ENCODE measurements at places on chromosomes 6 and 20.

DNA sequence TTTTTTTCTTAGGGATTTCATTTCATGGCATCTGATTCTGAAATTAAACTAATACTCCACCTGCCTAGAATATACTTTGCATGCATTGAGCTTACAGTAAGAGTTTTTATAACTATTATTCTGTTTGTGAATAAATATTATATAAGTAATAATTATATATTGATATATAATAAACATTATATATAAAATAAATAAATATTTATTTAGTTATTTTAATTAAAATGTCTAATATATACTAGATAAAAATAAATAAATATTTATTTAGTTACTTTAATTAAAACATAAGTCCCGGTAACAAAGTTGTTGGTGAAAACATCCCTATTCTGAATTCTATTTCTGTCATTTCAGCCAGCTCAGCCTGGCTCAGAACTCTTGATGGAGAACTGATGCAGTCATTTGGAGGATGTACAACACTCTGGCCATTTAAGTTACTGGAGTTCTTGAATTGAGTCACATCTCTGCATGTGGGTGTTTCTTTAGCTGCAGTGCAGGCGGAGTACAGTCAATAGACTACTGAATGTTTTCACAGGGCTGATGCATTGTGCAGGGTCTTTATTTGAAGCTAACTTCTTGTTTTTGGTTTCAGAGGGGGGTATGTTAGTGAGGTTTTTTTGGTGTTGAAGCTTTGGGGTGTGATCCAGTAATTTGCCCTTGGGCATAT, 508.9 kb upstream of the ADGRB3 start:
- H3K27me3 ChIP-seq = no peaks in the 10 kb centered on the region
- no peak for DNase-seq
- no peak overlapping the region for H3K27ac ChIP-seq
- no peak overlapping the region for H3K4me3 ChIP-seq
- no peaks in the 10 kb centered on the region for H3K4me1 ChIP-seq
- no peaks in the 10 kb centered on the region for H3K36me3 ChIP-seq

DNA sequence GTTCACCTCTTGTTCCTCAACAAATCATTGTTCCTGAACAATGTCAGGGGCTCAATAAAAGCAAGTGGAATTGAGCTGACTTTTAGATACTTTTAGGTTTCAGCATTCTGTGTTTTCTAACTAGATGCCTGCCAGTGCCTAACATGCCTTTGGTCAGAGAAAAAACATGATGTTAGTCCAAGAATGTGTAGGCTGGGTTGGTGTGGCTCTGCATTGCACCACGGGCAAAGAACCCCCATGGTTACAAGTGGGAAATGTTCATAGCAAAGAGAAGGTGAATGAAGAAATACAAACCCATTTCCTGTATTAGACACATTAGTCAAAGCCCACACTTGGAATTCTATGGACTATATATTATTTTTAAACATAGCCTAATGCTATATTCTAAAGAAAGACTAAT, 193.3 kb downstream of the TMEM200A start:
- no peaks in the 10 kb centered on the region for H3K36me3 ChIP-seq
- peaks cover 22% of the 10 kb centered on the region for H3K4me1 ChIP-seq
- no peak overlapping the region for H3K27ac ChIP-seq
- H3K27me3 ChIP-seq = no peaks in the 10 kb centered on the region
- no peak for DNase-seq

DNA sequence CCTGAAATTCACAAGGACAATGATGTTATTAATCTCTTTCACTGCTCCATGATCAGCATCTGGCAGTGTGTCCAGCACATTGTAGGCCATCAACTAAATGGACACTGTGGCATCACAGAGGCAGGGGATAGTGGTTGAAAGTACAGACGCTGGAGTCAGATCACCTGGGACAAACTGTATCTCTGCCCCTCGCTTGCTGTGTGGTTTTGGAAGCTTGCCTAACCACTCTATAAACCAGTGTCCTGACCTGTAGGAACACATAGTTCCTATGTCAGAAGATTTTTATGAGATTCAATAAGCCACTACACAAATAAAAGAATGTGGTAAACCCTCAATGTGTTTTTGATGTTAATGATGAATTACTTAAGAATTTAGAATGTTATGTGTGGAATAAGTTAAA, 219.3 kb upstream of the RNF217 start:
- no peaks in the 10 kb centered on the region for H3K36me3 ChIP-seq
- no peak for DNase-seq
- H3K4me1 ChIP-seq = no peaks in the 10 kb centered on the region
- no peak overlapping the region for H3K4me3 ChIP-seq
- H3K27me3 ChIP-seq = no peaks in the 10 kb centered on the region

GRCh38 chr6:34226066-34226465, 10.6 kb upstream of the HMGA1 start:
- H3K4me3 ChIP-seq = no peak overlapping the region
- no peaks in the 10 kb centered on the region for H3K36me3 ChIP-seq
- no peak overlapping the region for H3K27ac ChIP-seq
- no peak for DNase-seq

GRCh38 chr20:19016140-19016497, 196.3 kb upstream of the SLC24A3 start:
- no peaks in the 10 kb centered on the region for H3K27me3 ChIP-seq
- no peak overlapping the region for H3K27ac ChIP-seq
- no peaks in the 10 kb centered on the region for H3K36me3 ChIP-seq
- H3K4me1 ChIP-seq = no peaks in the 10 kb centered on the region
- H3K4me3 ChIP-seq = no peak overlapping the region
- DNase-seq = no peak

GRCh38 chr6:143807103-143807772, 35.9 kb upstream of the LTV1 start:
- no peaks in the 10 kb centered on the region for H3K27me3 ChIP-seq
- H3K4me1 ChIP-seq = peaks cover 49% of the 10 kb centered on the region
- H3K36me3 ChIP-seq = peaks cover 11% of the 10 kb centered on the region
- peak overlapping the region; percentile 85 for H3K27ac ChIP-seq
- peak; percentile 12 for DNase-seq

DNA sequence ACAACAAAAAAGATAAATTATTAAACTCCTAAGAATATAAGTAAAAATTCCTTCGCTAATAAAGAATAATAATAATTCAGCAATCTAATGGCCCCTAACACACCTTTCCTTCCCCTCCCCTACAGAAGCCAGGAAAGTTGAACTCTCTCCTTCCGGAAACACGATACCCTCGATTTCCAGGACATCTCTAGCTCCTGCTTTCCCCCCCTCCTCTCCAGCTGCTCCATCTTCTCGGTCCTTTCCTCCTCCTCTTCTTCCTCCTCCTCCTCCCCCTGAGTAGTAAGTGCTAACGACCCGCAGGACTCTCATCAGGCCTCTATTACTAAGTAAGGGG, 603 bp downstream of the TASP1 start:
- H3K27ac ChIP-seq = peak overlapping the region; percentile 85
- peak overlapping the region; percentile 87 for H3K4me3 ChIP-seq
- no peak for DNase-seq
- peaks cover 16% of the 10 kb centered on the region for H3K4me1 ChIP-seq

- peaks cover 47% of the 10 kb centered on the region for H3K4me1 ChIP-seq
- H3K4me3 ChIP-seq = peak overlapping the region; percentile 21
- H3K27ac ChIP-seq = peak overlapping the region; percentile 93
- no peaks in the 10 kb centered on the region for H3K27me3 ChIP-seq
Observed at GRCh38 chr6:45163952-45164766, 164.0 kb upstream of the RUNX2 start.

- H3K27me3 ChIP-seq = no peaks in the 10 kb centered on the region
- peaks cover 5% of the 10 kb centered on the region for H3K4me1 ChIP-seq
- DNase-seq = no peak
Observed at GRCh38 chr6:135506270-135506997, 8.9 kb upstream of the AHI1 start.

- no peaks in the 10 kb centered on the region for H3K27me3 ChIP-seq
- DNase-seq = no peak
- H3K4me3 ChIP-seq = peak overlapping the region; percentile 51
- H3K27ac ChIP-seq = peak overlapping the region; percentile 89
- H3K4me1 ChIP-seq = peaks cover 47% of the 10 kb centered on the region
Observed at GRCh38 chr6:109059571-109060021, 35.0 kb downstream of the SESN1 start.

DNA sequence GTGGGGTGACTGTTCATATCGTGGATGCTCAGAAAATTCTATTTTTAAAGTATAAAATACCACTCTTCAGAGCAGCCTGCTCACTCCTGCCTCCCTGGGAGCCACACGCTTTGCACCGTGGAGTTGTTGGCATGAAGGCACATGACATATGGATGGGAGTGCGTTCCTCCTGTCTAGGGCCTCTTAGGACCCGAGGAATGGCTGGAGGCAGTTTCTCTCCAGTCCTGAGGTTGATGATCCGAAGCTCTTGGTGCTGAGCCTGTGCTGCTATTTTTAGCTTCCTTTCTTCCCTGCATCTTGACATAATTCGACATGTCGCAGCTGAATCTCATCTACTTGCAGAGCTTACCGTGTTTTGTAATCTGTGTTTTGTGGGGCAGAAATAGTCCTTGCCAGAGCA, 73.9 kb downstream of the PHACTR3 start:
- DNase-seq = no peak
- H3K27ac ChIP-seq = no peak overlapping the region
- no peaks in the 10 kb centered on the region for H3K4me1 ChIP-seq
- H3K4me3 ChIP-seq = no peak overlapping the region

- H3K27ac ChIP-seq = no peak overlapping the region
- DNase-seq = no peak
- H3K36me3 ChIP-seq = no peaks in the 10 kb centered on the region
- H3K4me1 ChIP-seq = no peaks in the 10 kb centered on the region
- no peaks in the 10 kb centered on the region for H3K27me3 ChIP-seq
Observed at GRCh38 chr6:67880939-67881705, 754.0 kb upstream of the ADGRB3 start.

DNA sequence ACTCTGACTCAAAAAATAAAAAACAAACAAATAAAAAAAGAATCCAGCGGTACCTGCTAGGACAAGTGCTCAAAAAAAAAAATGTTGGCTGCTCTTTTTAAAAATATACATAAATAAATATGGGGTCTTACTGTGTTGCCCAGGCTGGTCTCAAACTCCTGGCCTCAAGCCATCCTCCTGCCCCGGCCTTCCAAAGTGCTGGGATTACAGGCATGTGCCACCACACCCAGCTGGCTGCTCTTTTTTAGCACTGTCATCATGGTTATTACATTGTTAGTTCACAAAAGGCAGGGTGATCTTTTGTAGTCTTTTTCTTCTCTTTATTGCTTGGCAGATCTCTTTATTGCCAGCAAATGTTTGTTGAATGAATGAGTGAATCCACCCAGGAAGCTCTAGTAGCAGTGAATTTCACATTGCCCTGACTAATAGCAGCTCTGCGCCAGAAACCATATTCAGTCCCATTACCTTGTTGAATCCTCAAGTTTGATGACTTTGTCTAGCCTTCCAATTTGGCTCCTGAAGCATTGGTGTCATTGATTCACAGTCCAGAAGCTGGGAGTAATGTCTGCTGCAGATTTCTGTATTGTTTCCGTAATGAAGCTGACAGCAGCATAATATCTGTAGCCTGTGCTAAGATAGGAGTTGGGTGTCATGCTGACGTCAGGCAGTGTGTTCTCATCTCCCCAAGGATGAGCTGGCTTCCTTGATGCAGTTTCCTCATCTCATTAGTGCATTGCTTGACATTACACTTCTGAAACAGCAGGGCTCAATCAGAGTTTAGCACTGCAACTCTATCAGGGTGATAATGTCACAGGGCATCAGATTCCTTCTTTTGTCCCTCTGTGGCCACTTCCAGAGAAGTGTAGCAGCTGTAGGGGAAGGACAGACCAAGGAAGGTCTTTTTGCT, 84.9 kb upstream of the TGM3 start:
- no peak overlapping the region for H3K27ac ChIP-seq
- no peak overlapping the region for H3K4me3 ChIP-seq
- DNase-seq = peak; percentile 15
- no peaks in the 10 kb centered on the region for H3K27me3 ChIP-seq
- no peaks in the 10 kb centered on the region for H3K36me3 ChIP-seq
- peaks cover 5% of the 10 kb centered on the region for H3K4me1 ChIP-seq

GRCh38 chr6:52328303-52328662, 33.7 kb upstream of the PAQR8 start:
- H3K27ac ChIP-seq = no peak overlapping the region
- no peaks in the 10 kb centered on the region for H3K36me3 ChIP-seq
- no peak overlapping the region for H3K4me3 ChIP-seq
- peaks cover 16% of the 10 kb centered on the region for H3K4me1 ChIP-seq
- no peaks in the 10 kb centered on the region for H3K27me3 ChIP-seq
- DNase-seq = no peak

- H3K27me3 ChIP-seq = peaks cover 3% of the 10 kb centered on the region
- peaks cover 5% of the 10 kb centered on the region for H3K4me1 ChIP-seq
- H3K27ac ChIP-seq = no peak overlapping the region
- no peaks in the 10 kb centered on the region for H3K36me3 ChIP-seq
- no peak for DNase-seq
Observed at GRCh38 chr6:44696686-44697085, 309.2 kb downstream of the CDC5L start.

DNA sequence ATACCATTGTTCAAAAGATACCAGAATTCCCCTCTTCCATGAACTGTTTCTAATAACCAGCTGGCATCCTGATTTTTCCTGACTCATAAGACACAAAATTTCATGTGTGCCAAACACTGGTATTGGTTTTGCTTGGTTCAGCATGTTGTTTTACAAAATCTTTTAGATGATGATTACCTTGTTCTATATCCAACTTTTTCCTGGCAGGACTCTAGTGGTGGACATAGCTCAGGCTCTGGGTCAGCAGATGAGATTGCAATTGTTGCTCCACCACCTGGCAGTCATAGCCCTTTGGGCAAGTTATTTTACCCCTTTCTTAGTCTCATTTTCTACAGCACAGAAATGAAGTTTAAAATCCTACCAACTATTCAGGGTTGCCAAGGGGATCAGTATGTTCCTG, 6.2 kb downstream of the TRIM38 start:
- H3K4me1 ChIP-seq = peaks cover 83% of the 10 kb centered on the region
- H3K27ac ChIP-seq = no peak overlapping the region
- peaks cover 85% of the 10 kb centered on the region for H3K36me3 ChIP-seq
- no peak for DNase-seq

DNA sequence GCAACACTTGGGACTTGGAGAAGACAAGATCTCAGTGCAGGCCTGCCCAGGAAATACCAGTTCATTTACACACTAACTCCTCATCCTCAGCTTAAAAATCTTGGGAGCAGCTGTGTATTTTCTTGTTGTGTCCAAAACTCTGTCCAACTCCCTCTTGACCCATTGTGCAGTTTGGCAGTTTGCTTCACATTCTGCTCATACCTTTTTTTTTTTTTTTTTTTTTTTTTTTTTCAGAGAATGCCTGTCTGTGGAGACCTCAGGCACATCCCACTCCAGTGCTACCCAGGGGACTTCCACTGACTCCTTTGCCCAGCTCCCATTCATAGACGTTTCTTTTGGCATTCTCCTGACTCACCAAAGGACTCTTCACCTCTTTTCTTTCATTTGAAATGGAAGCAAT, 265.8 kb upstream of the TCF21 start:
- peaks cover 3% of the 10 kb centered on the region for H3K27me3 ChIP-seq
- DNase-seq = no peak
- H3K4me3 ChIP-seq = no peak overlapping the region
- no peaks in the 10 kb centered on the region for H3K36me3 ChIP-seq
- no peak overlapping the region for H3K27ac ChIP-seq
